A549 (cell line): ENCODE measurements at places on chromosomes 5 and 9.

DNA sequence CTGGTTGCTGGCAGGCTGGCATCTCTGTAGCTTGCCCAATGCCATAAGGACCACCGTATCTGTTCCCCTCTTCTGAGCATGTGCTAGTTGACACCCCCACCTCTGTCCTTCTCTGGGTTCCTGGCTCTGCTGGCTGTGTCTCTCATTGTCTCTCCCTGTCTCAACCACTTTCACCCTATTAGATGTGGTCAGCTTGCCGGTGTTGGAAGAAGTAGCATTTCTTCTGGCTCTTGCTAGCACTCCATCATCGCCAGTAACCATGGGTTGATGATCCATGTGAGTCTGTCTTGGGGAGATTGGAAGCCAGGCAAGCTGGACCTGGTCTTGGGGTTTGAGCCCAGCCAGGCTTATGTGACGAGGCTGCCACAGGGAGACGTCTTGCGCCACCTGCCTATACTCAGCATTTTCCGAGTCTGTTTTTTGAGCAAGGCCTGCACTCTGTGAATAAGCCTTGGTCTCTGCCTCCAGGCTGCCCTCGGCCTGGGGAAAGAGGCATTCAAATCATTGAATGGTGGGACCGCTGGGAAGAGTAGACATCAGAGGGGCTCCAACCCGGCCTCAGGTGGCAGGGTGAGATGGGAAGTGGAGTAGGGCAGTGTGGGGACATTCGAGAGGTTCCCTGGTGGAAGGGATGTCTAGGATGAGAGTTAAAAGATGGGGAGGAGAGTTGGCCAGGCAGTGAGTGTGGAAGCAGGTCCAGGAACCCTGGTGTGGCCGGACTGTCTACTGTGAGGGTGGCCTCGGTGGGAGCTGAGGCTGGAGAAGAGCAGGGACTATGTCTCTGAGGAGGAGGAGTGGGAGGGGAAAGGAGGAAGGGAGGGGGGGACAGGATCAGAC lies 74.3 kb downstream of the ZNF618 start:
- no peak for DNase-seq

DNA sequence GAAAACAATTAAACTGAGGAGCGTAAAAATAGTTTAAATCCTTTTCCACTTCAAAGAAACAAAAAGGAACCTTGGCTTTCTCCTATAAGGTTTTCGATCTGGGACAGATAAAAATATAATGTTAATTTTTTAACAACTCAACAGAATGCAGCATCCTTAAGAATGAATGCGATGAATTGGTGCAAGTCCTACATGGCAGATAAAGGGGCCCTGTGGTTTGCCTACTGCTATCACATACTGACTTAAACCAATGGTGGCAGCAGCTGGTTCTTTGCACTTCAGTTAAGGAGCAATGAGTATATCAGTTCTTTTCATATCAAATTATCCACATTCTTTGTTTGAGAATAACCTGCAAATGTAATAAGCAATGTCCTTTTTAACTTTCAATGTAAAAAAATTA lies 12.4 kb upstream of the TYRP1 start:
- no peak for DNase-seq

DNA sequence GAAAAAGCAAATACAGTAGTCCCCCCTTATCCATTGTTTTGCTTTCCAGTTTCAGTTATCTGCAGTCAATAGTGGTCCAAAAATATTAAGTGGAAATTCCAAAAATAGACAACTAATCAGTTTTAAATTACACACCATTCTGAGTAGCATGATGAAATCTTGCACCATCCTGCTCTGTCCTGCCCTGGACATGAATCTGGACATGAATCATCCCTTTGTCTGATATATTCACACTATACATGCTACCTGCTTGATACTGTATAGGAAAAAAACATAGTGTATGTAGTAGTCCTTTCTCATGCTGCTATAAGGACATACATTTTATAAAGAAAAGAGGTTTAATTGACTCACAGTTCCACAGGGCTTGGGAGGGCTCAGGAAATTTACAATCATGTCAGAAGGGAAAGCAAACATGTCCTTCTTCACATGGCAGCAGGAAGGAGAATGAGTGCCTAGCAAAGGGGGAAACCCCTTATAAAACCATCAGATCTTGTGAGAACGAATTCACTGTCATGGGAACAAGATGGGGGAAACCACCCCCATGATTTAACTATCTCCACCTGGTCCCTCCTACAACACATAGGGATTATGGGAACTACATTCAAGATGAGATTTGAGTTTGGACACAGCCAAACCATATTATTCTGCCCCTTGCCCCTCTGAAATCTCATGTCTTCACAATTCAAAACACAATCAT lies 153.9 kb downstream of the ARRDC3 start:
- DNase-seq, result no peak

DNA sequence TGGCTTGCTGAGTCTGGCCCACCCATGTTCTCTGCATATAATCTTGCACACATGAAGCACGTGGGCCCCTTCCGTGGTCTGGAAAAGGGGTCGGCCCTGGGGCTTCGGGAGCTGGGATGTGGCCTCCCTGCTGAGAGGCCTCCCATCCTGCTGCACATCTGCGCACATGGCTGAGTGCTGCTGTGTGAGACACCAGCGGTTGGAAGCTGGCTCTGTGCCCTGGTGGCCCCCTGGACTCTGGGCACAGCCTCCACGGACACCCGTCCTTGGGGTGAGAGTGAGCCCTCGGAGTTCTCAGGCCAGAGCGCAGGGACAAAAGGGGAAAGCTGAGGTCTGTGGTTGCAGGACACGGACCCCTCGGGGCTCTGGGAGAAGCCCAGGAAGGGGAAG lies 115.8 kb downstream of the RXRA start:
- DNase-seq, result no peak

DNA sequence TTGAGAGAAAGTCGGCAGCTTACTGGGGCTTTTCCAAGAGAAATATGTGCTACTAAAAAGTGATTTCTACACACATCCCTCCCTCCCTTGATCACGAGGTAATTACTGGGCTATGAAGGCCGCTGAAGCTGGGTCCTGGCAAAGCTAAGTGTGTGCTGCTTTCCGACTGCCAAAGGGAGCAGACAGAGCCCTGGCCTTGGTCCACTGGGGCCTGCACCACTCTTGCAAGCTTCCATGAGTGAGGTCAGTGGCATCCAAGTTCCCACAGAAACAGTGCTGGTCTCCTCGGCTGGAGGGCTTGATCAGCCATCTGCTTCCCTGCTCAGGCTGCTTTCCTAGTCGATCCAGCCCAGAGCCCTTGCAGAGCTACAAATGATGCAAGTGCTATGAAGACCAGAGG lies 154.8 kb upstream of the LHFPL2 start:
- no peak for DNase-seq
